T-cell (primary cell): ENCODE measurements at places on chromosomes 6 and 20. TPM values are rescaled to one million over a fixed set of nuclear protein-coding genes. Genes with fewer than 3 reads are reported as not detected.

The PLG gene
- not detected for total RNA-seq

The NKX2-2 gene
- total RNA-seq, result not detected

The PTCRA gene
- not detected for total RNA-seq

The HLA-DOB gene
- total RNA-seq, result 3.4 TPM

The TREM2 gene
- not detected for total RNA-seq

The TMC2 gene
- total RNA-seq, result not detected

The MYLK4 gene
- 1.4 TPM for total RNA-seq

The VSX1 gene
- total RNA-seq, result not detected

The SIRPB1 gene
- 4.8 TPM for total RNA-seq

The SLCO4A1 gene
- total RNA-seq, result 6.0 TPM

The CD109 gene
- total RNA-seq, result 1.0 TPM

The ULBP2 gene
- 3.9 TPM for total RNA-seq

The CEP57L1 gene
- 7.9 TPM for total RNA-seq

The OPN5 gene
- not detected for total RNA-seq

The MYL9 gene
- not detected for total RNA-seq

The PI16 gene
- 7.8 TPM for total RNA-seq
